ENCODE measurements at places on chromosomes 5 and 9.

DNA sequence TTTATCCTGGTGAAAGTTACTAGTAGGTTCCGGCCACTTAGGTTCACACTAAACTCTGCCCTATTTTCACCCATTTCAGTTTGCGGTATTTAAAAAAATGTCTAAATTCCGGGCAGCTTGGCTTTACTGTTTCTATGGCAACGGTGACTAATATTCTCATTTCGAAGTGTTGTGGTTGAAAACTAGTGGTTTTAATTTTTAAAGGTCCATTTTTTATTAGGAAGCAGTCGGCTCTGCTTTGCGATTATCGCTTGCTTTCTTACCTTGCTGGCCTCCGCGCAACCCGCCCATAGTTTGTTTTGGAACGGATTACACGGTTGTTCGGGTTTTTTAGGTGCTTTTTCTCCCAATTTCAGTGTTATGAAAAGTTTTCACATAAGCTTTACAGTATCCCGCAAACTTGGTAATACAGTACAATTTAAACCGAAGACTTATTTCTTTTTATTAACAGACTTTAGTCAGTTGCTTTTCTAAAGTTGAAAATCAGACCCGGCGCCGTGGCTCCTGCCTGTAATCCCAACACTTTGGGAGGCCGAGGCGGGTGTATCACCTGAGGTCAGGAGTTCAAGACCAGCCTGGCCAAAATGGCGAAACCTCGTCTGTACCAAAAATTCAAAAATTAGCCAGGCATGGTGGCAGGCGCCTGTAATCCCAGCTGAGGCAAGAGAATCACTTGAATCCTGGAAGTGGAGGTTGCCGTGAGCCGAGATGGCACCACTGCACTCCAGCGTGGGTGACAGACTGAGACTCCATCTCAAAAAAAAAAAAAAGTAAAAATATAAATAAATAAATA lies 1.6 kb downstream of the KDM4C start:
- DNase-seq = no peak

DNA sequence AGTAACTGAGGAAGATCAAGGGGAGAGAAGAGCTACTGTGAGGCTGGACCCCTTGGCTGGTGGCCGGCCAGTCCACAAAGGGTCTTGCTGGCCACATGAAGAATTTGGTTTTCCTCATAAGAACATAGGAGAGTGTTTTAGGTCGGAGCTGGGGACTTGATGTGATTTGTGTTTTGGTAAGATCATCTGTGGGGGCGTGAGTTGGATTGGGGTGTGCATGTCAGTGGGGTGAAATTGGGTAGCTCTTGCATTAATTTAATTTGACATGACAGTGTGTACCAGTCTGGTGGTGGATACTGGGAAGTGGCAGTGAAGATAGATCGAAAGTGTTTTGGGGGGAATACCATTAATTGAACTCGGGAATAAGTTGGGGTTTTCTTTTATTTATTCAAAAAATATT lies 8.6 kb downstream of the PAM start:
- DNase-seq = no peak

DNA sequence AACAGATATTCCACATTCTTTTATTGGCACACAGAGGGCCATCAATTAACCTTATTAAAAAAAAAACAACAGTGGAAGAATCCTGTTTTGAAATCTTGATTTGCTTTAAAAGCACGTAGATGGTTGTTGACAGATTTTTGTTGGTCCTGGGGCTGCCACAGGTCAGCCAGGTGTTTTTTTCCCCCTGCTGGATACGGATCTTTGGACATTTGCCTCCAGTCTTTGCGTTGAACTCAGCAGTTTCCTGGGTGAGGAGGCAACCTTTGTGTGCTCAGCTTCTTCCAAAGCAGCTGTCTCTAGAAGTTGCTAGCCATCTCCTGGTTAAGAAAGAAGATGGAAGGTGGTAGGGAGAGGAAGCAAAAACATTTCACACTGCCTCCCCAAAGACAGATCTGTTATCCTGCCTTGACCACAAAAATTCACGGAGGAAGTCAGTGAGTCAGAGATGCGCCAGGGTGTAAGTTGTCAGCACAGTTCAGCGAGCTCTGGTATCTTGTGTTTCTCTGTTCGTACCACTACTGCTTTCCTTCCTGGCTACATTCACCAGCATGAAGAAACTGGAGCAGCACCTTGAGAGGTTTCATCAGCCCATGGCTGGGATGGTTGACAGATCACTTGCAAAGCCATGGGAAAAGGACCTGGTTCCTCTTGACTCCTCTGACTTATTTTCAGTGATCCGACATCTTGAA lies 207.3 kb downstream of the ARHGAP26 start:
- no peak for DNase-seq

DNA sequence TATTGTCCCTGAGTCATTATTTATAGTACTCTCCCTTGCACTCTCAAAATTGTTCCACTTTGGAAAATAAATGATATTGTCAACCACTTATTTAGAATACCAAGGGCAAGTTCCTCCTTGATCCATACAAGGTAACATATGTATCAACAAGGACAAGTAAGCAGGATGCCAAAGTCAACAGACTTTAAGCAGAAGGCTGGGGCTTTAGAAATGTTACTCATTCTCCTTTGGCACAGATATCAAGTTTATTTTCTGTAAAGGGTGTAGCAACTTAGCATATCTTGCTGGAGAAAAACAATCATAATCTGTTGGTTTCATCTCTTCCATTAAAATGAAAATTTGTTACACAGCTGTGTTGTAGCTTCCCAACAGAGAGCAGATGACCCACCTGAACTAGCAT lies 248.7 kb upstream of the SLC30A5 start:
- DNase-seq = no peak

- no peak for DNase-seq
Measured at GRCh38 chr5:178320281-178320855, 87.8 kb upstream of the PHYKPL start.

DNA sequence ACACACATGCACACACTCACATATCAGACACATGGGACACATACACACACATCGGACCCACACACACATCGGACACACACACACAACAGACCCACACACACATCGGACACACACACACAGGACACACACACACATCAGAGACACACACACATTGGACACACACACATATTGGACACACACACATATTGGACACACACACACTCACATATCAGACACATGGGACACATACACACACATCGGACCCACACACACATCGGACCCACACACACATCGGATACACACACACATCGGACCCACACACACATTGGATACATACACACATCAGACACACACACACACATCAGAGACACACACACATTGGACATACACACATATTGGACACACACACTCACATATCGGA lies 12.8 kb upstream of the LAMC3 start:
- no peak for DNase-seq

DNA sequence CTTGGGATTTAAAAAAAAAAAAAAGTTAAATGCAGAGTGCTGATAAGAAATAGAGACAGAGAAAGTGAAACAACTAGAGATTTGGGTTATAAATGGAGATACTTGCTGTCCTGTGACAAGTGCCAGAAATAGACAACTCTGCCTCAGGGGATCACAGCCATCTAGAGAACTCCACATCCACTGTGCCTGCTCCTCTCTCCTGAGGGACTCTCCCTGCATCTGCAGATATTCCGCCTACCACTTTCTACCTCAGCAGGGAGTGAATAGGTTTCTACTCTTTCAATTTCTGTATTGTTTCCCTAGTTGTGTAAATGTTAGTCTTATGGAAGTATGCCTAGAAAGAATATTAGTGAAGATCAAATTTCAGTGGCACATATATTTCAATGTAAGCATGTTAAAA lies 307.2 kb downstream of the HTR1A start:
- DNase-seq = no peak

DNA sequence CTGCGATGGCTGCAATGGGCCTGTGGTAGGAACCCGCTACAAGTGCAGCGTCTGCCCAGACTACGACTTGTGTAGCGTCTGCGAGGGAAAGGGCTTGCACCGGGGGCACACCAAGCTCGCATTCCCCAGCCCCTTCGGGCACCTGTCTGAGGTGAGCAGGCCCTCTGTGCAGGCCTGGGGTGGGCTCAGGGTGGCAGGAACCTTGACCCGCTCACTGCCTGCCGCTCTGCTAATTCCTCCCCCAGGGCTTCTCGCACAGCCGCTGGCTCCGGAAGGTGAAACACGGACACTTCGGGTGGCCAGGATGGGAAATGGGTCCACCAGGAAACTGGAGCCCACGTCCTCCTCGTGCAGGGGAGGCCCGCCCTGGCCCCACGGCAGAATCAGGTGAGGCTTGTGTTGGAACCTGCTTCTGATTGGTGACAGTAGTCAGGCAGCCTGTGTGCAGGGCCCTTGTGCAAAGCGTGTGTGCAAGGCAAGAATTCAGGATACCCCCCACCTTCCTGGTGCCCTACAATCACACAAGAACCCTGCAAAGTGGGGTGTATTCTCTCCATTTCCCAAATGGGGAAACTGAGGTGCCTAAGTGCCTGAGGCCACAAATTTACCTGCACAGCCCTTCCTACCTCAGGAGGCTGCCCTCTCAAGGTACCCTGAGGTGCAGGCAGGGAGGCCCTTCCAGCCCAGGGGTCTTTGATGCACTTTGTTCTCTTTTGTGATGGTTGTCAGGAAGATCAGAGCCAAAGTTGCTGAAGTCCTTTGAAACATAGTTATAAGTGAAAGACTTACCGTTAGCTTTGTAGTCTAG lies 3.4 kb downstream of the SQSTM1 start:
- DNase-seq = no peak

GRCh38 chr5:43432486-43433375 lies 20.5 kb upstream of the CCL28 start:
- no peak for DNase-seq

GRCh38 chr9:7121055-7121454 lies 363.3 kb downstream of the KDM4C start:
- no peak for DNase-seq

- DNase-seq = no peak
Measured at GRCh38 chr9:1775230-1775629, 239.9 kb upstream of the SMARCA2 start.

DNA sequence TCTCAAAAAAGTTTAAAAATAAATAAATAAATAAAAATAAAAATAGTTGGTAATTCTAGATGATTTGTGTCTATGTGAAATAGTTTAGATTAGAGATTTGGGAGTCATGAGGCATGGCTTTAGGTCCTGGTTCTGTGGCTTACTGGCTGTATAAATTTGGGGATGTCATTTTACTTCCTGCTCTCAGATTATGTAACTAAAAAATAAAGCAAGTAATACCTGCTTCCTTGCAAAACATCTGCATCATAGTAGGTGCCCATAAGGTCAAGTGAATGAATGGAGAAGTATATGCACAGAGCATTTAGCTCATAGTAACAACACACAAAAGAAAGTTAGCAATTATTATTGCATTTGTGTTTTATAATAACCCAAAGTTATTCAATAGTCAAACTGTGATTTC lies 287.7 kb upstream of the TLE4 start:
- DNase-seq = no peak

GRCh38 chr9:86201474-86202337 lies 57.8 kb downstream of the C9orf153 start:
- no peak for DNase-seq

DNA sequence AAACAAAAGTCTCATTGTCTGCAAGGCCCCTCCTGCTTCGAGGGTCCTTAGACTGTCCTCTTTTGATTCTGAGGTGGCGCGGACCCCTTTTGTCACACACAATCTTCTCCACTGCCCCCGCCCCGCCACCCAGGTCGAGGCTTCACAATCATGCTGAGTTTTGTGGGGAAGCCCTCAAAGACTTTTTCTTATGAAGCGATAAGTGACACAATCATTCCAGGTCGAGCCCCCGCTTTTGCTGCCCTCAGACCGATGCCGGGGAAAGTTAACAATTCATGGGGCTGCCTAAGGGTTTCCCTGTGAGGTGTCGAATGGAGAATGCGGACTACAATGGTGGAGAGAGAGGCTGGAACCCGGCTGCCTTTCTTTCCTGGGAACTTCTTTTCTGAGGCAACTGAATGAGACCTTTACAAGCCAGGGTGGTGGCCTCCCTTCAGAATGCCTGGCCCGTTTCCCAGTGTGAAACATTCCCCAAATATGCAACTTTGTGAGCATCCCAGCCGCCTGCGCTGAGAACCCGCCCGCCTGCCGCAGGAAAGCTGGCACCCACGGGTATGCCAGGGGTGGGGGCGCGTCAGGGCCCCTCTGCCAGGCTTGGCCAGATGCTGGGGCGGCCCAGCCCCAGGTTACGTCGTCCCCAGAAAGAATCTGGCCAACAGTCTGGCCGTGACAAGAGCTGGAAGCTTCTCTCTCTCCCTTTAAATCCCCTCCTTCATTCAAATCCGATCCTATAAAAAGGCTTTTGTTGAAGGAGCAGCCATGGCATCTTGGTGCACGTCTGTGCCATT lies 71.9 kb downstream of the MAP1B start:
- no peak for DNase-seq

GRCh38 chr9:2281031-2281802 lies 266.1 kb downstream of the SMARCA2 start:
- no peak for DNase-seq

GRCh38 chr5:135181653-135182052 lies 147.6 kb upstream of the PITX1 start:
- DNase-seq = no peak

DNA sequence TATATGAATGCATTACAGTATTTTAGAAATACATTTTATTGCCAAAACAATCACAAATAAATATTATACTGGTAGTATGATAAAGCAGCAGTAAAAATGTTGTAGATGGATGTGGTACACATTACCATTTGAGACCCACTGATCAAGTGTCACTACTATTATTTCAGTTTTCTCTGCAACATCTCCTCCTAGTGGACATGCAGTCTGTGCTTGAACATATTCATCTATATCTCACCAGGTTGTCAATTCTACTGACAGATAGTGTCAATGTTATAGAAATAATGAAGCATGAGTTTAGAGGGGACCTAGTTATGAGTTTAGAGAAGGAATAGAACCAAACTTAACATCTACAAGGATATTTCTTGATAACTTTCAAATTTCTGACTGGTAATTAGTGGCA lies 39.2 kb upstream of the ELOVL7 start:
- DNase-seq = no peak

DNA sequence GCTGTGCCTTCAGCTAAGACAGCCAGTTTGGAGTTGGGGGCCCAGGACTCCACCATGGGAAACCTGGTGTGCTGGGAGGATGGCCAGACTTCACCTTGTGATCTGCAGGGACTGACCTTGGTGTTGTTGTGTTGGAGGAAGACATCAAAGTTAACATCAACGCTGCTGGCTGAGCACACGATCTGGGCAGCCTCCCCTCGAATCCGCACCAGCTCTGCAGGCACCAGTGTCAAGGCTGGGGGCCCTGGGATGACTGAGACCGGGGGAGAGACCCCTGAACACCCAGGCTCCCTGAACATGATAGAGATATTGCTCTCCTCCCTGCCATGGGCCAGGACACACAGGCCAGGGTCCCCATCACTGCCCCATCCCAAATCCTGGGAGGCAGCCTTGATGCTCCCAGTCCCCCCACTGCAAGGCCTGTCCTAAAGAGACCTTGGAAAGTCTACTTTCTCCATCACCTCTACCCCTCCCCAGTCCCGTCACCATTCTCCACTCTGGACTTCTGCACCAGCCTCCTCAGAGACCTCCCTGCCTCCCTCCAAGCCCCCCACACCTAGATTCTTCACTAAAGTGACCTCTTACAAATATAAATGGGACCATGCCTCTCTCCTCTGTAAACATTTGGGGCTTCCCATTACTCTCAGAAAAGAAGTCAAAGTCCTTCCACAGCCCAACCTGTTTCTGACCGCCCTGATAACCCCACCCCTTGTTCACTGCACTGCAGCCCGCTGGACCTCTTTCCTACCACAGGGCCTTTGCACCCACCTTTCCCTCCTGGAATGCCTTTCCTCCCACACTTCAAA lies 8.2 kb downstream of the CSF1R start:
- no peak for DNase-seq

All from stimulated activated CD4-positive, alpha-beta T cell treated with anti-CD3 and anti-CD28 coated beads, Interleukin-1b, Interleukin-23, amount 100 ng/mL, for 4 hours (primary cell).